ENCODE measurements at places on chromosomes 2 and 18.

GRCh38 chr18:50704357-50704940 is 115.4 kb downstream of the MRO start:
- DNase-seq, result no peak

- DNase-seq, result no peak
Measured at GRCh38 chr2:235561450-235561849, 67.6 kb downstream of the AGAP1 start.

GRCh38 chr2:183105402-183106134 is 18.7 kb upstream of the NUP35 start:
- DNase-seq, result no peak

- no peak for DNase-seq
Measured at GRCh38 chr2:75517547-75518230, 43.0 kb downstream of the EVA1A start.

GRCh38 chr2:128894896-128895295 is 576.2 kb upstream of the HS6ST1 start:
- no peak for DNase-seq

DNA sequence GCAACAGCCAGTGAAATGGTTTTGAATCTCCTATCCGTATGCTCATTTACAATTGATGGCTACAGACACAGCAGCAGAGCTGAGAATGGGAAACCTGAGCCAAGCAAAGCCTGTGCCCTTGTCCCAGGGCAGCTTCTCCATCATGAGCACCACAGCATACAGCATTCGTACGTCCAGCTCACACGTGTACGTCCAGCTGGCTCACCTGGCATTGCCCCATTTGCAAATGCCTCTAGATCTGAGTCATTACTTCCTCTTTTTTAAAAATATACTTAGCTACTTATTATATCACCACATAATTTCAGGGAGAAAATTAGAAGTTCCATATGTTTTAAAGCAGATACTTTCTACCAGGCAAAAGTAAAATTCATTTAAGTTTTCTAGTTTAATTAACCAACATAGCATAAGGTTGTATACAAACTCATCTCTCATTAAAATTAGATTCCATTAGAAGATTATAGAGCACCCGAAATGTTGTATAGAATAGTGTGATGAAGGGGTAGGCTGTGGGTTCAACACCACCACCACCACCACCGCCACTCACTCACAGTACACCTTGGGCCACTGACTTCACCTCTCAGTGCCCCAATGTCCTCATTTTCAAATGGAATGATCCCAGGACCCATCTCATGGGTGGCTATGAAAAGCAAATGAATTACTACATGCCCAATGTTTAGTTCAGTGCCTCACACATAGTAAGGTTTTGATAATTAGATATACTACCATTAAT is 31.4 kb upstream of the TMEM177 start:
- no peak for DNase-seq

DNA sequence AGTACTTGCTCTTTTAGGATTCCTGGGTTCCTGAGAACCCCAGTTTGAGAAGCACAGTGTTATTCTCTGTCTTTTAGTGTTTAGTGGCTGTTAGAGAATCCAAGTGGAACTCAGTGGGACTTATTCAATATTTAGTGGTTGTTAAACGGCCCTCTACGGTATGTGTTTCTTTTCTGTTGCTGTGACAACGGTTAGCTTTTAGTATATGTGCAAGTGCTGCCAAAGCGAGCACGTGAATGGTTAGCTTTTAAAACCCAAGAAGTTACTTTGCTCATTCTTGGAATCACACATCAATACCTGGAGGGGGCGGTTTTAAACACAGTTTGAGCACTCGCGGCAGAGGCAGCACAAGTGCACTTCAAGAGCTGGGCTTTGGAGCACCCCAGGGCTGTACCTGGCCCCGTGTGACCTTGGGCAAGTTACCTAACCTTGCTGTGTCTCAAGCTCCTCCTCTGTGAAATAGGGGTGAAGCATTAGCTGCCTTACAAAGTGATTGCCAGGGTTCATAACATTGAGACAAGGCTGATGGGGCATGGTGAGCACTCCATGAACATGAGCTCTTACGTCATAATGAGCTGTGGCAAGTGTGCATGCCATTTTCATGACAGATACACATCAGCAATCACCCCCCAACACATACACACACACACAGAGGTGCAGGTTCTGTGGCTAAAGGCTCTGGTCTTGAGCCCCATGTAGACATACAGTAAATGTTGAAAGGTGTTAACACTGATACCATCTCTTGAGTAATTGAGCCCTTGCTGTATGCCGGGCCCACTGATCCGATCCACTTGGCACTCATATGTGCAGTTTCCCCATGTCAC is 234.1 kb downstream of the ALPK2 start:
- no peak for DNase-seq

- no peak for DNase-seq
Measured at GRCh38 chr18:40851014-40851429, 1104.0 kb upstream of the PIK3C3 start.

- DNase-seq, result no peak
Measured at GRCh38 chr18:21490748-21491147, 109.8 kb downstream of the ESCO1 start.

- no peak for DNase-seq
Measured at GRCh38 chr2:136209561-136210454, 91.9 kb upstream of the CXCR4 start.

DNA sequence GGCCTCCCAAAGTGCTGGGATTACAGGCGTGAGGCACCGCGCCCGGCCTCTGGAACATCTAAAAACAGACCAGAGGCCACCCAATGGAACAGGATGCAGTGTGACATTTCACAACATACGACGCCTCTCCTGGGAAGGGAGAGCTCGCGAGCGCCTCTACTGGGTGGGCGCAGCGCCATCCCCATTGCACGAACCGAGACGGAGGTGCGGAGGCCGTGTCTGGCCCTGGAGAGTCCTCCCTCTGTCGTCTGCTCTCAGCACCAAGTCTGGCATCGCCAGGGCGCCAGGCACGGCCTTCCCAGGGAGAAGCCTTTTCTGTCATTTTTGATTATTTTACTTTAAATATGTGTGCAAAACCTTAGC is 9.4 kb upstream of the GBX2 start:
- no peak for DNase-seq

DNA sequence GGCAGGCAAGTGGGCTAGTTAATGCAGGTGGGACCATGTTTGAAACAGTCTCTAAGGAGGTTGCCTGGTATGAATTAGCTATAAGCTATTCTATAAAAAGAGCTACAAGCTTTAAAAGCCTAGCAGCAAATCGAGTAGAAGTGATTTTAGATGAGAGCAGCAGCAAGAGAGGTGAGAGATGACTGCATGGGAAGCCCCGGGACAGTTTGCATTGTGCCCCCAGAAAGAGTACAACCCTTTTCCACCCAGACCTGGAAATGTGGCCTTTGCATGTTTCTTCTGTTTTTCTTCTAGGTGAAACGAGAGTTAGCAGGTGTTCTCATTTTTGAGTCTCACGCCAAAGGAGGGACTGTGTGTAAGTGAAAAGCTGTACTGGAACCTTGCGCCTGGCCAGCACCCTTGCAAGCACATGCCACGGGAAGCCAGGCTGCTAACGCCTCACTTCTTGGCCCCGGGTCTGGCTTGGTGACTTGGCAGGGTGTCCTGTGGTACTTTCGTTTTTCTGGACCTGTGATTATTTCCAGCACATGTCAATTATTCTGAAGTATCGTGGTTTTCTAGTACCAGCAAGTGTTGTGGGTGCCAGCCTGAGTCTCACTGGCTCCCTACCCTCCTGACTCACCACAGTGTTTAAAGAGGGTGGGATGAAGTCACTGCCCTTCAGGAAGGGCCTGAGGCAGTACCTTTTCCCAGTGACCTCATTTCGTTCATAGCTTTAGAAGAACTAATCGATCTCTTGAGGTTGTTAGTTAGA is 90.3 kb upstream of the MAP3K20 start:
- DNase-seq, result no peak

DNA sequence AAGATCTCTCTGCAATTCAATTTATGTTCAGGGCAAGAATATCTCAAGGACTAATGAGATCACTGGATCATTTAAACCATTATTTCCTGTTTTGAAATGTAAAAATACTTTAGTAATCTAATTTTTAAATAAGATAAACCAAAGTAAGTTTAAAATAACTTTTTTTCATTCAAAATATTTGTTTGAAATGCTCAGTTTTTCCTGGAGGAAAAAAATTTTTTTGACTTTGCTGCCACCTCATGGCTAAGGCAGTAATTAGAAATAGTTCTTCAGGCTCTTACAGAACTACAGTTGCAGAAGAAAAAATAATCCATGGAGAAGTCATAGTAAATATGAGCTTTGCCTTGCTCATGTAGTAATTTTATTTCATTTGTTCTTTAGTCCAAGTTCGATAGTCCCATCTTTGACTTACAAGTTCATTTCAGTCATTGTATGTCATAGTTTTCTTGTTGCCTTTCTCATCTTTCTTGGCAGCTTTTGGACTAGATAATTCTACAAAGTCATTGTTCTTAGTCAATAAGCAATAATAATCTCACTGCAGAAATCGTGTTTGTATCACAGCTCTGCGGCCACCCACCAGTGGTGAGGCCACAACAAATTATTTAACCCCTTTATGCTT is 127.4 kb downstream of the DPP4 start:
- DNase-seq, result no peak

GRCh38 chr18:37845498-37845897 is 279.9 kb upstream of the CELF4 start:
- no peak for DNase-seq

- no peak for DNase-seq
Measured at GRCh38 chr2:68774569-68775271, 40.1 kb downstream of the ARHGAP25 start.
